ENCODE measurements at places on chromosomes 7 and 10. TPM values are rescaled to one million over a fixed set of nuclear protein-coding genes. Genes with fewer than 3 reads are reported as not detected.

GDF2 gene
- not detected for polyA plus RNA-seq

TMEM213 gene
- 48.3 TPM for polyA plus RNA-seq

TMEM178B gene
- polyA plus RNA-seq, result 0.56 TPM

DEPP1 gene
- polyA plus RNA-seq, result 8.6 TPM

LIPM gene
- not detected for polyA plus RNA-seq

MAGI2 gene
- 37.9 TPM for polyA plus RNA-seq

DNA sequence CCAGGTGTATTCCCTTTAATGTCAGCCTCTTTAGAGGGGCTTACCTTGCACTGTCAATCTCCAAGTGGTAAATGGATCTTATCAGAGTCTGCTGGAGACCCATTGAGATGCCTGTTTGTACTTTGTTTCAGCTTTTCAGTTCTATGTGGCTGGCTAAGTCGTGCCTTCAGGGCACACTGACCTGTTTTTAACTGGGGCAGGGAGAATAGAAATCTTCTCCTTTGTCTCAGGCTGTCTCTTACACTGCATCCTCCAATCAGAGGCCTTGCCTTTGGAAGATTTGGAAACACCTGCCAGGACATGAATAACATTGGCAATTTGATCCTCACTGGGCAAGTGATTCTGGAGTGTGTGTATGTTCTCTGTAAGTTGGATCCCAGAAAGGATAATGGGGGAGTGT, 65.0 kb downstream of the POU6F2 start:
- no peak for DNase-seq

GRCh38 chr7:6202117-6202516, 70.3 kb downstream of the CYTH3 start:
- no peak for DNase-seq

DNA sequence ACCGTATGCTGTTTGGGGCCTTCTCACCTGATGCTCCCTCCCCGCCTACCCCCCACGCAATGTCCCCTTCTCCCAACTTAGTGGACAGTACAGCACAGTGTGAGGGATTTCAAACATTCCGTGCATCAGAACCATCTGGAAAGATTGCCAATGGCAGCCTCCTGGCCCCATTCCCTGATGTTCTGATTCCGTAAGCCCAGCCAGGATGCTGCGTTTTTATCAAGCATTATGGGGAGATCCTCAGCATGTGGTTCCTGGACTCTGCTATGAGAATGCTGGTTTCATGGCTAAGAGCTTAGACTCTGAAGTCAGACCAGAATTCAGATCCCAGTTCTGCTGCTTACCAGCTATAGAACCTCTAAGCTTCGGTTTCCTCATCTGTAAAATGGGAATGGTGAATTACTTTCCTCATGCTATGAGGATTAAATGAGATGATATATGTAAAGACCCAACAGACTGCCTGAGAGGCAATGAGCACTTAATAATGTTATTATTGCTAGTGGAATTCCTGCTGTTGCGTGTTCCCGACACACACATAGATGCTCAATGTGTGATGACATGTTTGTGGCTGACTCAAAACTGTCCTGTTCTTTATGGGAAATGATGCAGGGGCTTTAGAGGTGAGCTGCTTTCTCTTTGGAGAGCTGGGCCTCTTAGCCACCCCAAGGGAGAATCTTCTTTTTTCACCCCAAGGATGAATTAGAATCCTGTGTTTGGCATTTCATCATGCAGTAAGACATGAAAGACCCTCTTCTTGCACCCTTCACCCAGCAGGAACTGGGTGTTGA, 60.8 kb upstream of the SMNDC1 start:
- no peak for DNase-seq
